Right ventricle myocardium superior (tissue), 1 donor: ENCODE measurements at places on chromosomes 1 and 21. TPM values are rescaled to one million over a fixed set of nuclear protein-coding genes. Genes with fewer than 3 reads are reported as not detected.

DNA sequence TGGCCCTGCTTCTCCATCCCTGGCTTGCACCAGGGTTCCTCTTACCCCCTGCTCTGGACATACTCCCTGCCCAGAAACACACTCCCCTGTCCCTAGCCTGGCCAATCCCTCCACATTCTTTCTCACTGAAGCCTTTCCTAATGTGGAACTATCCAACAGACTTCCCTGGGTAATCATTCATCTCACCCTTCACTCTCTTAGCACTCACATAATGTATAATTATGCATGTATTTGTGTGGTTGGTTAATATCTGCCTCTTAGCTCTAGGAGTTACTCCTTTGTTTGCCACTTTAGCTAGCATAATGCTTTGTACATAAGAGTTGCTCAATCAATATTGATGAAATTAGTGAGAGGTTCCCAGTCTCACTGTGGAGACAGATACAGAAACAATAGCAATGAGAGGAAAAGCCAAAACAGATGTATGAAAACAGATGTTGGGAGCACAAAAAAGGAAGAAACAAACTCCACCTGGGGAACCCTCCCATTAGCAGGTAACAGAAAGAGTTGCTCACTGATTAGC, 76.9 kb upstream of the WARS2 start:
- DNase-seq, result no peak

- DNase-seq, result no peak
Measured at GRCh38 chr1:116699605-116700004, 32.1 kb upstream of the IGSF3 start.

The OR6N1 gene
- not detected for total RNA-seq

The SDC3 gene
- total RNA-seq, result 19.9 TPM

- DNase-seq, result no peak
Measured at GRCh38 chr1:37071829-37072228, 37.5 kb upstream of the GRIK3 start.

The EFNA4 gene
- total RNA-seq, result 2.6 TPM

- no peak for DNase-seq
Measured at GRCh38 chr21:38780879-38781278, 24.9 kb upstream of the ETS2 start.

- DNase-seq, result peak; percentile 88
Measured at GRCh38 chr1:234065794-234066447, 161.4 kb downstream of the SLC35F3 start.

DNA sequence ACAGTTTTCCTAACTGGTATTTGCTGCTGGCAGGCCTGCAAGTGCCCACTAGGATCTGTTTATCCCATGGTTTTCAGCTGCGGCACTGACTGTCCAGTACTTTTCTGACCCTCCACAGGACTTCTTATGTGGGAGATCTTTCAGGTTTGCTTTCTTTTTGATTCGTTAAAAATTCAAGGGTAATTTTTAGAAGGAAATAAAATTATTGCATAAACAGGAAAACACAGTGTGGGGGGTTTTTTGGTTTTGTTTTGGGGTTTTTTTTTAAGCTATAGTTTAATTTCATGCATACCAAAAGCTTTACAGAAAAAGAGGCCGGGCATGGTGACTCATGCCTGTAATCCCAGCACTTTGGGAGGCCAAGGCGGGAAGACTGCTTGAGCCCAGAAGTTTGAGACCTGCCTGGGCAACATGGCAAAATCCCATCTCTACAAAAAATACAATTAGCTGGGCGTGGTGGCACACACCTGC, 3.6 kb downstream of the NIBAN1 start:
- no peak for DNase-seq

- DNase-seq, result peak; percentile 59
Measured at GRCh38 chr1:46301808-46302640, 1.4 kb downstream of the LRRC41 start.

The CGN gene
- 0.27 TPM for total RNA-seq

The TDRD5 gene
- total RNA-seq, result not detected

DNA sequence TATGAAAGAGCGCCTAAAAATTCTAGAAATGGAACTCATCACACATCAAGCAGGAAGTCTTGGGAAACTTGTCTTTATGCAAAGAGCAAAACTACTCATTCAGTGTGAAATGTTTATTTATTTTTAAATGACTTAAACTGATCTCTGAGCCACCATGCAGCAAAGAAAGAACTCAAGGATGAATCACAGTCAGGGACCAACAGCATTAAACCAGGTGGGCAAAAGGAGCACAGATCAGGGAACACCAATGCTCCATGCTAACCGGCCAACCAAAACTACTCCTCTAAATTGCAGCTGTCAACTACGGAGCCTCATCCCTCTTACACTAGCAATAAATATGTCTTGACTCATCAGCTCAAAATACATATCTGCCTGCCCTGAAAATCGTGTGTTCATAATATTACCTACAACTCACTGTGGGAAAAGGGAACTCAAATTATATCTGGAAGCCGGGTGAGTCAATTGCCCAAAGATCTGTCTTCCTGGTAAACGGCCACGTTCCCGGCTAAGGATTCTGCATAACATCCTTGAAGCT, 129.2 kb downstream of the PTPN14 start:
- DNase-seq, result no peak

- no peak for DNase-seq
Measured at GRCh38 chr1:8456308-8456912, 138.5 kb downstream of the SLC45A1 start.

The GABRD gene
- total RNA-seq, result 0.43 TPM

DNA sequence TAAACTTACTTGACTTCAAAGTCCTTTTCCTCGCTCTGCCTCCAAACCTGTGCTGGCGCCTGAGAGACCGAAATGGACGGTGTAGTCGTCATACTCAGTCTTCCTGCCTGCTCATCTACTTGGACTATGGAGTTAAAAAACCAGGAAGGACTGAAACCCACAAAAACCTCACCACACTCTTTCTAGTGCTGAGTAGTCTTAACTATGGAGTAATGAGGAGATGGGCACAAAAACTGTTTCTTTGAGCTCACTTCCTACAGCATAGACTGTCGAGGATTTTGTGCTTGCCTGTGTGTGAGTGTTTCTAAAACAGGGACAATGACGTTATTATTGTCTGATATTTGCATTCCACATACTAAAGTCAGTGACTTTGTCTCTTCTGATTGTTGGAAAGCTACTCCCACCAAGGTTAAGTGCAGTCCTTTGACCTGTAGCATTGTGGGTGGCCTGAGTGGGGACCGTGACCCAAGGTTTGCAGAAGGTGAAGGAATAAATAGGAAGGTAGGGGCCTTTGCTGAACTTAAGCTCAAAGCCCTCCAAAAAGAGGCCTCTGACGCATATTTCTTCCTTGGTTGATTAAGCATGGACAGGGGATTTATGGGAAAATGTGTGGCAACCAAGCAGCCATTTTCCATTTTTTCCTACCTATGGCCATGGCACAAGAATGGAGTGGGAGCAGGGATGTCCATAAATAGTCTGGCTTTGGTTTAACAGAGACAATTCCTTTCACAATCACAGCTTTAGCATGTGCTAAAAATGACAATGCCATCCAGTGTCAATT, 109.6 kb downstream of the ZBTB18 start:
- no peak for DNase-seq

The GBP7 gene
- not detected for total RNA-seq

GRCh38 chr1:235045034-235045690, 83.5 kb downstream of the TOMM20 start:
- no peak for DNase-seq

GRCh38 chr1:40316595-40317393, at the start of gene COL9A2:
TSS of gene COL9A2 (minus strand) at chr1:40317286. CDS start at chr1:40317197, 89 bp downstream.
- peak; percentile 53 for DNase-seq

GRCh38 chr1:116544588-116545358, 26.1 kb downstream of the CD58 start:
- no peak for DNase-seq
